HEK293T (cell line): ENCODE measurements at places on chromosomes 13 and 19.

DNA sequence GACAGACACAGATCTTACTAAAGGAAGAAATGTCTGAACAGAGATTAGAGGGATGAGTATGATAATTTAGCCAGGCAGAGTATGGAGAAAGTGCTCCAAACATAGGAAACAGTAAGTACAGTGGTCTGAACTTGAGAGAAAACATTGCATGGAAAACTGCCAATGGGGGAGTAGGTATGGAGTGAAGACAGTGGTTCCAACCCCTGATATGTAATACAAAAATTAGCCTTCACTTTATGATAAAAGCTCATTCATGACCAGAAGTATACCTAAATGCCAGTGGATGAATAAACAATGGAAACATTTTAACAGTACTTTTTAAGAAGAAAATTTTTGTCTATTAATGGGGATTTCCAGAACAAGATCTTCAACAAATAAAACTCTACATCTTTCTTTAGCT is 334.0 kb downstream of the DIAPH3 start:
- no peak for DNase-seq

GRCh38 chr13:72316716-72317115 is 410.7 kb downstream of the MZT1 start:
- no peak for DNase-seq

DNA sequence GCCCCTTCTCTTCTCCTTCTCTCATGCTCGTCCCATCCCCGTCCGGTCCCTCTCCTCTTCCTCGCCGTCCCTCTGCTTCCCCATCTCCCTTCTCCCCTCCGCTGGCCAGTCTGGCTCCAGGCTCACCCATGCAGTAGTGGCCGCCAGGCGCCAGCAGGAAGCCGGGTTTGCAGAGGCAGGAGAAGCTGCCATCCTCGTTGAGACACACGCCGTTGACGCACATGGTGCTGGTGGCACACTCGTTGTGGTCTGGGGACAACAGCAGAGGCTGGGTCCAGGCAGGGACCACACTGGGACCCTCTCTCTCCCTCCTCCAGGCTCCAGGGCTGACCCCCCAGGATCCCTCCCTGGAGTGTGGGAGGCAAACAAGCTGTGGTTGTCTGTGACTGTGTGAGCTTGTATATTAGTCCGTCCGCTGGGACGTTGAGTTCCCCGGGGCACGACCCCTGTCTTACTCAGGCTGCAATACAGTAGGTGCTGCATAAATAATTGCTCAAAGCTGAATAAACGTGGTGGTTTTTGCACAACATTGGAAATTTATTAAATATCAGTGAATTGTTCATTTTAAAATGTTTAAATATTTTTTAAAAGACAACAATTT is 16.4 kb downstream of the FBN3 start:
- DNase-seq, result no peak

DNA sequence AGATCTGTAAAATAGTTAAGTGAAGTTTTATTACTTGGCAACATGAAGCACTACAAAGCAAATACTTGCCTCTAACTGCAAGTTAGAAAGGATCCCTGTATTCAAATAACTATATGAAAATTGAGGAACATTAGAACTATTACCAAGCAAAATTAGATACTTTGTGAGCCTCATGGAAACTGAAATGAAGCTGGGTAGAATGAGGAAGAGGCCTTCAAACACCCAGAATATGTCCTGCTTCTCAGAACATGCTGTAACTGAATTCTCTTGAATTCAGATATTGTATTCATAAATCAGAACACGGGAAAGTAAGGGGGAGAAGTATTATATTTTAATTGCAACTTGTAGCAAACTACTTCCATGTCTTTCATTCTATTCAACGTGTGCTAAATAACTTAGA is 947.9 kb downstream of the PCDH17 start:
- DNase-seq, result no peak

GRCh38 chr19:16372065-16372915 is 47.7 kb downstream of the KLF2 start:
- no peak for DNase-seq

DNA sequence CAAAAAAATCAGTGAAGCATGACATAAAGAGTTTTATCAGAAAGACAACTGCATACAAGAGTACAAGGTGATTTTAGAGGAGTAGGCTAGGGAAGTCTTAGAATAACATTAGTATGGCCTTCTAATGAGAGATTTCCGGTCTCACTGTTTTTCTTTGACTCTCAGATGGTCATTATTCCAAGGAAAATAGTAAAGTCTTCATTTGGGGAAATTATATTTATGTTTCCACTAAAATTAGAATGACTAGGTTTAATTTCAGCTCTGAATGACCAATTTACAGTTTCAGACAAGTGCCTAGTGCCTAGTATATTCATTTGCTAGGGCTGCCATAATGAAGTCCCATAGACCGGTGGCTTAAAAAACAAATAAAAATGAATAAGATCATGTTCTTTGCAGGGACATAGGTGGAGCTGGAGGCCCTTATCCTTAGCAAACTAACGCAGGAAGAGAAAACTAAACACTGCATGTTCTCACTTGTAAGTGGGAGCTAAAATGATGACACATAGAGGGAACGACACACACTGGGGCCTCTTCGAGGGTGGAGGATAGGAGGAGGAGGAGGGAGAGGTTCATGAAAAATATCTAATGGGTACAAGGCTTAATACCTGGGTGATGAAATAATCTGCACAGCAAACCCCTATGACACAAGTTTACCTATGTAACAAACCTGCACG is 303.1 kb downstream of the PCDH9 start:
- DNase-seq, result no peak

DNA sequence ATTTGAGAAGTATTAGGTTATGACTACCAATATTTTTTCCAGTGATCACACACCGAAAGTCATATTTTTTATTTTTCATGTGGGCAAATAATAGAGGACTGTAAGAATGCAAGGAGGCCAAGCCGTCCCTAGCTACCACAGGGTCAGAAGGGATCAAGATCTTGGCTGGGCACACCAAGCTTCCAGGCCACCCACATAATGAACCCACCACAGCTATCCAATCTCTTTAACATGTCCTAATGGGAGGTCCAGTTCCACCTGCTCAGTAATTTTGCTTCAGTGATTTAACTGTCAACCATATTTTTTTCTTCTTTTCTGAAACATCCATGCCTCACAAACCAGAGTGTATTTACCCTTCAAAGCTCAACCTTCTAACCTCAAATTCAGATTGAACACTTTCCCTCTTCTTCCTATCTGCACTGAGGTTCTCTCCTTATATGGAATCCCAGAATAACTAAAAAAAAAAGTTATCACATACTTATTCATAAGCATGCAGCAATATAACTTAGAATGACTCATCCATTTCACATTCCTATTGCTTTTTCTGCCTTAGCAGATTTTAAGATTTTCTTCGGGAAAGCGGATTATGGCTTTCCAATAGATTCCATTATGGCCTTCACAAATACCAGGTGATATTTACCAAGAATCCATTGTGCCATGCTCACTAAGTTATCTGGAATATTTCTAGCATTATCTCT is 12.2 kb downstream of the ARGLU1 start:
- DNase-seq, result no peak

GRCh38 chr19:51457351-51458013 is 772 bp downstream of the SIGLEC8 start:
- DNase-seq, result no peak

- peak; percentile 7 for DNase-seq
These were observed 20.1 kb upstream of the MYO16 start for GRCh38 chr13:108609353-108609752.

DNA sequence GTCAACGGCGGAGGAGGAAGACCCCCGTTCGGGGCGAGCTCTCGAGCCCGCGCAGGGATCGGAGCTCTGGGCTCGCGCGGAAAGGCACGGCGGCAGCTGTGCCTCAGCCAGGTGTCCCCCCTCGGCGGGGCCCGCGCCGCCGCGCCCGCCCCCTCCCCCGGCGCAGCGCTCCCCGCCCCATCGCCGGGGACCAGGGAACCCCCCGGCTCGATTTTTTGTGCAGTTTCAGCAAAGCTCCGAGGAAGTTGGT is 110.0 kb downstream of the KCNRG start:
- peak; percentile 31 for DNase-seq

DNA sequence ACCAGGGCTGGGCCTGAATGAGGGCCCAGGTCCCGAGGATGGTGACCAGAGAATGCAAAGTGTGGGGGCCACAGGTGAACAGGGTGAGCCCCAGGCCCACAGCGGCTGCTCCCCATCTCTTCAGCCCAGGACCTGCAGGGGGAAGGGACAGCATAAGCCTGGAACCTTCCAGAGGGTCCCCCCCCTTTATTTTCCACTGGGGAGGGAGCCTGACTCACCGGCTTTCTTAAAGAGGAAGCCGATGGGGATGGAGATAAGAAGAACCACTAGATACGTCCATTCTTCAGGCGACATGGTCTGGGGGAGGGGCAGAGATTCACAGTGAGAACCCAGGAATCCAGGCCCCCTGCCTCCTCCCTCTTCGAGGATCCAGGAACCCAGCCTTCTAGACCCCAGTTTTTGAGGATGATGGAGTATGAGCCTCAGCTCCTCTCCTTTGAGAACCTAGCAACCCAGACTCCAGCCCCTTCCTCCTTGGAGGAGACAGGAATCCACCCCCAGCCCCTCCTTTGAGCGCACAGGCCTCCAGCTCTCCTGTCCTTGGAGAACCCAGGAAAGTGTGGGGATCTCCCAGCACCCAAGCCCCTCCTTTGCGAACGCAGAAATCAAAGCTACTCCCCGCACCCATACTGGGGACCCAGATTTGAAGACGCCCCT is 1.0 kb downstream of the MBOAT7 start:
- no peak for DNase-seq

DNA sequence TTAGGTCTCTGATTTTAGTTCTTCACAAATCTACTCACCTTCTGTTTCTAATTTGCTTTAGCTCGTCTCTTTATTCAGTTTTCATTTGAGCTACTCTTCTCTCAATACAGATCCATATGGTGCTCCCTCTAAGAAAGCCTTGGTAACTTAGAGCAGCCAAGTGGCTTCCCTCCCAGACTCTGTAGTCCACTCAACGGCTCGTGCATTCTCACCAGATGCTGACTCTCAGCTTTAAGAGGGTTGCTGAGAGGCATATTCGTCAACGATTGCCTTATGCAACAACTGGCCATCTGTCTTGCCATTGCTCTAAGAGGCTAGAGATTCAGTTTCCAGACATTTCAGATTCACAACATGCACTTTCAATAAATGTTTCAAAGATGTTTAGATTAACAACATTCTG is 785.8 kb upstream of the SLC10A2 start:
- no peak for DNase-seq

DNA sequence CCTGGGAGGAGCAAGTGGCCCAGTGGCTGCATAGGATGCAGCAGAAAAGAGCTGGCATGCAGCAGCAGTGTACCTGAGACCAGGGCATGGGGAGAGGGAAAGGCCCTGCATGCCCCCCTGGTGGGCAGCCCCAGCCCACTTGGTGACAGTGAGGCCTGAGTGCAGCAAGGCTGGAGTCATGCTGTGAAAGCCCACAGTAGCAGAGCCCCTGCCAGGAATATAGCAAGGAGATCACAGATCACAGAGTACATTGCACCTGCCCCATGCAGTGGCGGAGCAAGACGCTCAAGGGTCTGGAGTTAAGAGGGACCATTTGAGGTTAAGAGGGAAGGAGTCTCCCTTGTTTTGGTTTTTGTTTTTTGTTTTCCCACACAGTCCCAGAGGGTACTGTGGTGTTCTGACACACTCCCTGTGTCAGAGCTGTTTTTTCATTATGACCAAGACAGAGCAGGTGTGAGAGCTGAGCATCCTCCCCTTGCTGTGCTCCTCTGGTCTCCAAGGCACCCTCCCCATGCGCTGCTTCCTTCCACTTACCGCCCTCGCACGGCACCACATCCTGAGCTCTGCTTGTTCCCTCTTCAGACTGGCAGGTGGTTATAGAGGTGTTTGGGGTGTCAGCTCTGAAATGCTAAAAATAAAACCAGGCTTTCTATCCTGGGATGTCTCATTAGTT is 85.0 kb upstream of the UBL3 start:
- no peak for DNase-seq

- DNase-seq, result no peak
These were observed 19.2 kb downstream of the KLK5 start for GRCh38 chr19:50933640-50934039.

- no peak for DNase-seq
These were observed 108.4 kb downstream of the LHFPL6 start for GRCh38 chr13:39494633-39495032.

- DNase-seq, result no peak
These were observed 176.4 kb downstream of the FLT1 start for GRCh38 chr13:28318496-28318895.

- no peak for DNase-seq
These were observed 1286.4 kb downstream of the PCDH9 start for GRCh38 chr13:65943708-65944107.

DNA sequence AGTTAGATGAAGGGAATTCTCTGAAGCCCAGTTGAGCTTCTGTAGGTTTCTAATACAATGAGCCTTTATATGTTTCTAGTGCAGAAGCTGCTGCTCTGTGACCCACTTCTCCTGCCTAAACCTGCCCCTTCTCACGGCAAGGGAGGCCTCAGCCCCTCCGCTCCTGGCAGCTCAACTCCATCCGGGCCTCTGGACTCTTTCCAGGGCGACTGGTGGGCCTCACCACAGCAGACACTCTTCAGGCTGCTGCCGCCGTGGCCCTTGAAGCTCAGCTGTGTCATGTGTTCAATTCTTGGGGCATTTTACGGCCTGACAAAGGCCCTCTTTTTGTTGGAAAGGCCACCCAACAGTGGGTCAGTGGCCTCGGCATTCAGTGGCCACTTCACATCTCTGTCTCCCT is 10.0 kb upstream of the C19orf33 start:
- no peak for DNase-seq

GRCh38 chr19:33488826-33489225 is 32.8 kb downstream of the PEPD start:
- DNase-seq, result no peak

- DNase-seq, result no peak
These were observed 191.4 kb downstream of the POSTN start for GRCh38 chr13:37407156-37407555.

- no peak for DNase-seq
These were observed 12.2 kb downstream of the TMEM161A start for GRCh38 chr19:19126102-19126501.

GRCh38 chr19:1858412-1859081 is 4.8 kb downstream of the KLF16 start:
- DNase-seq, result no peak

- no peak for DNase-seq
These were observed at the start of gene BBC3 for GRCh38 chr19:47230921-47231214. BBC3 (minus strand) TSS chr19:47231199; CDS start chr19:47228431, 2,768 bp downstream.

DNA sequence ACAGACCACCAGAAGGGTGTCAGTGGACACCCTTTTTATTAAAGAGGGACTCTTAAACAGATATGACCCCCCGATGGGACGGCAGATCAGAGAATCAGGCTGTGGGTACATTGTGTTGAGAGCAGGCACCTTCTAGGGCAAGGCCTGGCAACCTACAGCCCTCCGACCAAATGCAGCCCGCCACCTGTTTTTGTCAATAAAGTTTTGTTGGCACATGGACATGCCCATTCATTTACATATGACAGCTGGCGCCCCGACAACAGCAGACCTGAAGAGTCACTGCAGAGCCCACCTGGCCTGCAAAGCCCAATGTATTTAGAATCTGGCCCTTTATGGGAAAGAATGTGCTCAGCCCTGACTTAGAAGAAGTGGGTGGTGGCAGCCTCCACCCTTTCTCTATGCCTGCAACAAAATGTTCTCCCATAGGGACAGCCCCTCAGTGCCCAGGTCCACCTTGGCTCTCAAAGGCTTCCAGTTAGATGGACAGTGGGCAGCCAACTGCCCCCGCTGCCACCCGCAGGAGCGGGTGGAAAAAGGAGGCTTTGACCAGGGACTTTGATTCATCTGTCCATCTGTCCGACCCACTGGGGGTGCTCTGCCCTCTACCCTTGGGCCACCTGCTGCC is 184.9 kb downstream of the PTPRS start:
- no peak for DNase-seq

GRCh38 chr19:57241176-57241575 is 744 bp downstream of the ZNF805 start:
- no peak for DNase-seq

- DNase-seq, result no peak
These were observed 516.3 kb downstream of the SLITRK6 start for GRCh38 chr13:85282876-85283275.
